ENCODE measurements at places on chromosomes 7 and 10.

DNA sequence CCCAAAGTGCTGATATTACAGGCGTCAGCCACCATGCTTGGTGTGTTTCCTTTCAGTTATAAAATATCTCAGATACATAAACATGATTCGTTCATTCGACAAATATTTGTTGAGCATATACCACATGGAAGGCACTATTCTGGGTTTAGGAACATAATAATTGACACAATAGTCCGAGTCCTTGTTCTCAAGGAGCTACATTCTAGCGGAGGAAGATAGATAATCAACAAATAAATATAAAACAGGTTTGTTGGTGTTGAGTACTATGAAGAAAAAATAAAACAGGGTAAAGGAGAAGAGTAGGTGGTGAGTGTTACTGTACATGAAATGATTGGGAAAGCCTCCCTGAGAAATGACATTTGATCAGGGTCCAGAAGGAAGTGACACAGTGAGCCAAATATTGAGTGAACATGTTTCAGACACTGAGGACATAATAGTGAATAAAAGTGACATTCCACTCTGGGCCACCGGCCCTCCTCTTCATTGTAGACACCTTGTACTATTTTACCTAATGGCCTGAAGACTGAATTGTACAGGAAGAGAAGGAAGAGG is 6.9 kb upstream of the HILPDA start:
- no peak for DNase-seq

GRCh38 chr10:27041196-27041595 is 59.1 kb downstream of the ANKRD26 start:
- no peak for DNase-seq

DNA sequence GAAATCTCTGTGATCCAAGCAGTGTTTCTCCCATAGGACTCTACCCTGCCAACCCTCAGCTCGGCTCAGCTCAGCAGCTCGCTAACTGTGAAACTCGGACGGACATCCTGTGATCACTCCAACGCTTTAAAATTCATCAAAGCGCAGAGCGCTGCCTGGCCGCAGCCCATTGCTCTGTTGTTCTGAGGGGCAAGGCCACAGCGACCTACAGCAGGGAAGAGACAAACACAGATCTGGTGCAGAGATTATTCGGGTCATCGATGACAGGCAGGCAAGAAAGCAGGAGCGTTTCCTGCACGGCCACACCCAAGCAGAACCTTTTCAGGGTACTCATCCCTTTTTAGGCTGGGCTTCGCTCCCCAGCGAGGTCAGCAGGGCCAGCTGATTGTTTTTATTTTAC is 72.1 kb downstream of the INSIG1 start:
- no peak for DNase-seq

DNA sequence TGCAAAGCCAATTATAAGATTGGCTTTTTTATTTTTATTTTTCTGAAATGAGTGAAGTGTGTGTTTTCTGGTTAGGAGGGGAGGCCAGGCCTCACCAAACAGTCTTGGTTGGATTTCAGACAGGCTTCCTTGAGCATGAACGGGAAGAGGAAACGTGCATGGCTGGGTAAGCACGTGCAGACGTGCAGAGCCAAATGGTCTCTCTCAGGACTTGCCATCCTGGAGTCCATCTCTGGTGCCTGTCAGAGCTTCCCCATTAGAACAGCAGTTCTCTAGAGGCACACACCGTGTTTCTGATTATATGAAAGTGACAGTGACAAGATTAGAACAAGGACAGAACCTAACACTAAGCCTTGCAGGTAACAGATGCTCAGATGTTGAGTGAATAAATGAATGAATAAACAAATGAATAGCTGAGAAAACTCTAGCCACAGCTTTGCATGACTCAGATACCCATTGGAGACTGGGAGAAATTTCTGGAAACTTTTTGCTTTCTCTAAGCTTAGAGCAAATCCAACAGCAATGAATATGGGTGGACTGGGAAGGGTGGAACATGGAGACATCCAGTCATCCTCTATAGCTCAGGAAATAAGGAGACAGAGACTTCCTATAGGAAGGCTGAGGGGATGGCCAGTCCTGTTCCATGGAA is 11.8 kb upstream of the CALD1 start:
- DNase-seq: no peak

DNA sequence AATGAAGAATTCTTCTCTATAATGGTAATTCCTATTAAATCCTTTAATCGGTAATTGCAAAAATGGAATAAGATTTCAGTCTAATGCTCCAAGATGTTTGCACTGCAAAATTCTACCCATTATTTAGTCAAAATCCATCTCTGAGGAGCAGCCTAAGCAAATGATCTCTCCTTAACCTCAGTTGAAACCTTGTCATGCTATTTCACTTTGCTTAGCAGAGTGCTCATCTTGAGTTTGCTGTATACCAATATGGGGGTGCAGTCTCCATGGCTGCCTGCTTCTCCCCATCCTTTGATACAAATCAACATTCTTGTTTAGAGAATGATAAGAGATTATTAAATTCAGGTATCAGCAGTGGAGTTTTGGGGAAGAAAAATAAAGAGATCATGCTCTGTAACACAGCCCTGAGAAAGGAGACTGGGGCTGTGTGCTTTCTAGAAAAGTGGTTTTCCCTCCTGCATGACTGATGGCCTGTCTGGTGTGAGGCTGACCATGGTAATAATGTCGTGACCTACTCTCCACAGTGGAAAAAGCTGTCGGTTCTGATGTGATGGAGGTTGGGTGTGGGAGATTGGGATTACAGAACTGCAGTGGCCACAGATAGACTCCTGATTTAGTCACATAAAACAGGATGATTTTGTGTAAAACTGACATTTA is 982.1 kb downstream of the NRG3 start:
- DNase-seq: no peak

DNA sequence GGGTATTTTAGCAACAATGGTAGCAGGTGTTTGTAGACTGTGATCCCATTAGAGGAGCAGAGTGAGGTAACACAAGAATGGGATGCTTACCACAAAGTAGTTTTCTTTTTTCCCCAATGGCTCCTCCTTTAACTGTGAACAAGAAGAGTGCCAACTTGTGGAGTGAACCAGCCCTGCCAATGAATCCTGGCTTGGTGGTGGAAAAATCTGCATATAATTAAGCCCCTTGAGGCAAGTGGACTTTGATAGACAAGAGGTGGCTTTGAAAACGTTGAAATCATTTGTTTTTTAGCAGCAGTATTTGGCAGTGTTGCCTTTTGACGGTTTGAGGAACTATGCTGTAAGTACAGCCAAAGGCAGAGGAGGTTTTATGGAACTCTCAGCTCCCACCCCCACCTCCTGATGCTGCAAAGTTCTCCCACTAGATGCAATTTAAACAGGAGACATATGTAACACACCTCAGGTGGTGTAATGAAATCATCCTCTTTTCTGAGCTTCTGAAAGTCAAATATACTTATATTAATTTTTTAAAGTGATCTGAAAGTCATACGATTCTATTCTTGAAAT is 295.6 kb downstream of the DPP6 start:
- no peak for DNase-seq

DNA sequence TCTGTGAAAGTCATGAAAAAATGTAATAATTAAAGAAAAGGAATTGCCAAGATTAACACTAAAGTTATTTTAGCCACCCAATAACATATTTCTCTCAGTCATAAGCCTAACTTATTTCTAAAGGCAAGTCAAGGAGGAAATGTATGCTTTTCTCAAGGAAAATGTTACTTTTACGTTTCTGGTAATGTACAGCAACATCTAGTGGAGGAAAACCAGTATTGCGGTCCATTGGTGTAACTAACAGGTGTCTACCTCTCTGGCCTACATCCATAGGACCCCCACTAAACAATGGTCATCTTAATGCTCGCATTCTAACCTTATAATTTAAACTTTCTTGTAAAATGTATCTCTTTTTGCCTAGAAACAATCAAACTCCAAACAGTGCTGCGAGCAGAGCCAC is 437.5 kb downstream of the KIF20B start:
- no peak for DNase-seq

GRCh38 chr7:16564909-16565426 is 38.3 kb downstream of the LRRC72 start:
- DNase-seq: no peak

GRCh38 chr7:157628456-157628855 is 291.7 kb downstream of the DNAJB6 start:
- no peak for DNase-seq

DNA sequence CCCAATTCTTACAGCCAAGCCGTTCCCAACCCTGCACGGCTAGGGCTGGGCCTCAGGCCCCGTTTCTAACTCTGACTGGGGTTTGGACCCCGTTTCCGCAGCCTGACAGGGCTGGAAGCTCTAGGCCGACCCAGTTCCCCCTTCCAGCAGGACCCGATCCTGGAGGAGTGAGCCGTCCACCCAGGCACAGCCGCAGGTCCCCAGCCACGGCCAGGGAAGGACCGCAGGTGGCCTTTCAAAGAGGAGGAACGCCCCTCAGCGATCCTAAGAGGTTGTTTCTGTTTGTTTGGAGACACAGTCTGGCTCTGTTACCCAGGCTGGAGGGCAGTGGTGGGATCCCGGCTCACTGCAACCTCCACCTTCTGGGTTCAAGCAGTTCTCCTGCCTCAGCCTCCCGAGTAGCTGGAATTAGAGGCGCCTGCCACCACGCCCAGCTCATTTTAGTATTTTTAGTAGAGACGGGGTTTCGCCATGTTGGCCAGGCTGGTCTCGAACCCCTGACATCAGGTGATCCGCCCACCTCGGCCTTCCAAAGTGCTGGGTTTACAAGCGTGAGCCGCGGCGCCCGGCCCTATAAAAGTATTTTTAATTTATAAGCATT is 778 bp upstream of the GET4 start:
- no peak for DNase-seq

DNA sequence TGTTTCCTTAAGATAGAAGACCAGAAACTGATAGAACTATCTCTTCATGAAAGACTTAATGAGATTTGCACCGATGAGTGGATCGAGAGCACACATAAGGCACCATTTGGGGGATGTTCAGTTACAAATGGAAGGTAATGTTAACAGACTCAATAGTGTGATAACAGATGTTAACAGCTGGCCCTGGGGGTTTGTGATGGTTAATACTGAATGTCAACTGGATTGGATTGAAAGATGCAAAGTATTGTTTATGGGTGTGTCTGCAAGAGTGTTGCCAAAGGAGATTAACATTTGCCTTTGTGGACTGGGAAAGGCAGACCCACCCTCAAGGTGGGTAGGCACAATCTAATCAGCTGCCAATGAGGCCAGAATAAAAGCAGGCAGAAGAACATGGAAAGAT is 130.5 kb upstream of the DGKB start:
- DNase-seq: no peak

- no peak for DNase-seq
Measured at GRCh38 chr10:49585387-49585786, 24.7 kb upstream of the SLC18A3 start.

GRCh38 chr10:62373995-62374861 is at the start of gene ZNF365:
Gene ZNF365, plus strand, starts transcription at chr10:62374369. Its CDS starts 1,825 bp downstream, at chr10:62376194.
- DNase-seq: peak; percentile 46

GRCh38 chr10:43939939-43940820 is 291.5 kb upstream of the ZNF32 start:
- DNase-seq: no peak

DNA sequence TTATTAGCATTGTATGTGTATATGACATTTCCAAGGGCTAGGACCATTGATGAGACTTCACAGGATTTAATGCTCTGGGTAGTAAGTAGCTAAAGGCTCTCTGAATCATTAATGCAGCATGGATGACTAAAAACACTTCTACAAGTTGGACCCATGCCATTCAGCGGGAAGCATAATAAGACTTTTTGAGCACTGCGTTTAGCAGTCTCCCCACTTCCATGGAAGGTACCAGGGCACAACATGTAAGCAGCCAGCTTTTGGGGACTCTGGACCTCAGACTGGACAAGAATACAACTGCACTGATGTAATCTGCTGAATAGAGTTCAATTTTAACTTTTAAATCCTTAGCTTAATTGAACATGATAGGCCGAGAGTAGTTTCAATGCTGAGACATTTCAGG is 191.7 kb upstream of the IMMP2L start:
- no peak for DNase-seq

GRCh38 chr7:135337506-135337905 is 103.9 kb downstream of the STRA8 start:
- DNase-seq: no peak

DNA sequence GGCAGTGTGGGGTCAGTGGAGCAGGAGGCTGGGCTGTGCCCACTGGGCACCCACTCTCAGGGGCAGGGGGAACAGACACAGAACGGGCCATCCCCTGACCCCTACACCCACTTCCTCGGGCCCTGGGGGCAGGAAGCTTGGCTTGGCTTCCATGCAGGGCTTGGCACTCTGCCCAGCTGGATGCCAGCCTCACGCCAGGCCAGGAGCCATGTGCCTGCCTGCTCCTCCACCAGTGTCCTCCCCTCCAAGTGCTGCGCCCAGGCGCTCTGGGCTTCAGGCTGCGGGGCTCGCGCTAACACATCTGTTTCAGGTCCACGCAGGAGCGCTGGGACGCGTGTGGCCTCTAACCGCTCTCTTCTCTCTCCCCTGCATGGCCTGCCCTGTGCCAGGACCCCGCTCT is 12.7 kb downstream of the LDB3 start:
- DNase-seq: no peak

DNA sequence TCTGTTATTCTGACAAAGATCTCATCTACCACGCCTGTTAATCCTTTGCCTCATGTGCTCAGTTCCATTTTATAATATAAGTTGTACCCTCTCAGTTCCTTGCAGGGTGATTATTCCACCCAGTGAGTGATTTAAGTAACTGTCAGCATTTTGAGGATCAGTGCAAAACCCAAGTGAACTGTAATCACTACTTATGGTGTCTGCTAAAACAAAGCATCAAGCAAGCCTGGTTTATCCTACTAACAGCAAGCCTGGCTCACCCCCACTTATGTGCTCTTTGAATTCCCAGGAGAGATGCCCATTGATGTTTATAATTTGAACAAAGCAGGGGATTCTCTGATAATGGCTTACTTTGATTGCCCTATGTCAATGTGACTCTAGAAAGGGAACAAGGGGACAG is 186.8 kb upstream of the LRGUK start:
- DNase-seq: no peak

- DNase-seq: no peak
Measured at GRCh38 chr7:30485667-30486066, 7.1 kb upstream of the NOD1 start.

DNA sequence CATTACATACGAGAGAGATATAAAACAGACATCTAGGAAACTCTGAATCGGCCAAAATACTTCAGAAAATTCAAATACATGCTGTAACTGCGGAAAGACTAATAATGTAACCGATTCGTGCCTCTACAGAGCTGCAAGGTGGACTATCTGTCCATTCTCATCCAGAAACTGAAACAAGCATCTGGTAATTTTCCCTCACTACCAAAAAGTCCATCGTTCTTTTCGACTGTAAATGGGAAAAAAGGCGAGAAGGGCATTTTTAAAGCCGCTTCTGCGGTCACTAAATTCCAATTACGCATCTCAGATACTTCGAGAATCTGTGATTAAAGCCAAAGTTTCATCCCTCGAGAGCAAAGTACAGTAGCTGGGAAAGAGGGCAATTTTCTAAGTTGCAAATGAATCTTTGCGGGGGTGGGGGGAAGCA is 1.3 kb downstream of the OGA start:
- DNase-seq: no peak

DNA sequence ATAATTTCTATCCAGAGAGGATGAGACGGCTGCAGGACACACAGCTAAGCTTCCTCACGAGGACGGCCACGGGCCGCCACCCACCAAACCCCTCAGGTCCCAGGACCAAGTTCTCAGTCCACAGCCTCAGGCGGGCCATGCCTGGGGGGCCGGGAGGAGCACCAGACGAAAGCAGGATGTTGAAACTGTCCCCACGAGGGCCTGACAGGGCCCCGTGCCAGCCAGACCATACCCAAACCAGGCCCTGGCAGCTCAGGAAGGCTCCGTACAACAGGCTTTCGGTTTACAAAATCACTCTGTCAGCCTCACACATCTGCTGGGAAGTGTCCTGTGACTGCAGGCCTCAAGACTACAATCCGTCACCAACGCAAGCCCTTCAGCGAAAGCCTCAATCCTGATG is 14.5 kb downstream of the TUBGCP2 start:
- DNase-seq: no peak
